ENCODE measurements at places on chromosomes 5 and 9.
A peak's percentile ranks its signal among the peaks of the same experiment; 100 is the strongest.

GRCh38 chr5:149782895-149783586 lies 52.9 kb downstream of the PPARGC1B start:
- no peak for DNase-seq

DNA sequence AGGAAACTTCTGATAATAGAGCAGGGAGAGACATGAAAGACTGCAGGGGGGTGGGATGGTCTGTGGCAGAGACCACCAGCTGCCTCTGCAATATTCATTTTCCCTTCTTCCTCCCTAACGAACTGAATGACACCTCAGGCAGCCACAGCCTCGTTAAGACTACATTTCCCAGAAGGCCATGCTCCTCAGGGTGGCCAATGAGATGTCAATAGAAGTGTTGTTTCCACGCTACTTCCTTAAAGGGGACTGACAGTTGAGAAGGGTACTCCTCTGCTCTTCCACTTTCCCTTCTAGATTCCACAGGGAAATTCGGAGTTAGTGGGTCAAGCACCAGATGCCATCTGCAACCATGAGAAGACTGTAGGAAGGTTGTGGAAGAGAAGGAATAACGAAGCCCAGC lies 52.0 kb upstream of the DAPK1 start:
- peak; percentile 17 for DNase-seq

- DNase-seq, result no peak
These were observed 163.6 kb upstream of the CDH6 start for GRCh38 chr5:31029925-31030324.

DNA sequence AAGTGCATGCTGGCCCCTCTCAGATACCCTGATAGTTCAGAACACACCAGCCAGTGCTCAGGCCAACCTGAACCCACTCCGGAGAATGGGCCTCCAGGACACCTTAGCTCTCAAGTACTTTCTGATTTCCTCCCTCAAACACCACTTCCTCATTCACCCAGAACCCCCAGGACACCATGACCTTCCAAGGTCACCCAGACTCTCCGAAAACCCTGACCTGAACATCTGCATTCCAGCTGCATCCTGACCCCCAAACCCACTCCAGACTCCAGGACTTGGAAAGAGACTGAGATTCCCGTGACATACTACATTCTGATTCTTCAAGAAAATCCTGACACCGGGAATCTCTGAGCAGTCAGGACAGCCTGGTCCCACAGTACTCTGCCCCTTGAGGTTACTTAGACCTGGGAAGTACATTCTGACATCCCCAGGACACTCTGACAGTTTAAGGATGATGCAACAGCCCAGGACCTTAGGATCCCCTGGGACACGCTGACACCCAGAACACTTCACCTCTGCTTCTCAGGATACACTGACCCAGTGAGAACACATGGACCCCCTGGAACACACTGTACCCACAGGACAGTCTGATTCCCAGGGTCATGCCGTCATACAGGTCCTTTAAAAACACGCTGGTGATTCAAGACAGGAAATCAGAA lies 747 bp upstream of the PROP1 start:
- DNase-seq, result no peak

DNA sequence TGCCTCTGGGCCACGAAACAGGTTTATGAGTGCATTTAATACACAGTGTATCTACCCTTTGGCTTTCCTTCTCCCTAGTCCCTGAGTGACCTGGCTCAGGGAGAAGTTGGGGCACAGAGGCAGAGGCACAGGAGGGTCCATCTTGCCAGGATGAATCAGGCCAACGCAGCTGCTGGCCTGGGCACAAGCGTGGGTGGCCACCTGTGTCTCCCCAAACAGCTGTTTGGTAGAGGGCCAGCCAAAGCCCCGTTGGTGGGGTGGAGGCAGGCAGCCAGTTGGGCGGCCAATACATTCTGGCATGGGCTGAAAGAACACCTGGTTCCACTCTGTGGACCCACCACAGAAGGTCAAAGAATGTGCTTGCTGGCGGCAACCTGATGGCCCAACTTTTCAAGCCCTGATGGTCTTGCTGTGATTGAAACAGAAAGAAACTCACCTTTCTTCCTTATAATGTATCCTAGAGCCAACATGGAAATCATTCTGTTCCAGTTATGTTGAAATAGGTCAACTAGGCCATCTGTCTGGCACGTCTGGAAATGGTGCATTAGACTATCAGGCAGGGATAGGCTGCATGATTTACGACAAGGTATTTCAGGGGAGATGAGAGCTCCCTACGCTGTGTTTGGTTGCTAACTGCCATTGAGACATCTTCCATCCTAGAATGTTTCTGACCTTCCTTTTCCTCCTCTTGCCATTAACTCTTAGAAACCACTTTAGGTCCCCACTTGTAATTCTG lies 337.4 kb downstream of the ADAMTS6 start:
- no peak for DNase-seq

GRCh38 chr5:68382640-68383039 lies 167.1 kb downstream of the PIK3R1 start:
- DNase-seq, result no peak

- no peak for DNase-seq
These were observed 8.4 kb downstream of the LMX1B start for GRCh38 chr9:126621919-126622735.

- no peak for DNase-seq
These were observed 148.7 kb upstream of the COL5A1 start for GRCh38 chr9:134492721-134493460.

- no peak for DNase-seq
These were observed 50.8 kb downstream of the GPR21 start for GRCh38 chr9:123084256-123084655.

DNA sequence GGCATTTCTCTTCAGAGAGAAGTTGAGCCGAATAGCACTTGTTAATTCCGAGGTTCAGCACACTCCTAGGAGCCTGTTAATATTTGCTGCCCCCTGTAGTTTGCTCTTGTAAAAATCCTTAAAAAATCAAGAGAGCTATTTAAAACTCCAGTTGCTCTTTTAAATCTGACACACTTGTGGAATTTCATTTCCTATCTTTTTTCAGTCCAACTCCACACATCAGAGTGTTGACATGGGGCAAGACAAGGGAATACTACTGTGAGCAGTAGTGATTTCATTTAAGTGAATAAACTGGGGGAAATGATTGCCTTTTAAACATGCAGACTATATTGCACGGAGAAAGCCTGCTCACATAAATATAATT lies 1096.3 kb upstream of the DMAC1 start:
- DNase-seq, result no peak

GRCh38 chr5:138305797-138306196 lies 25.8 kb downstream of the CDC25C start:
- no peak for DNase-seq

DNA sequence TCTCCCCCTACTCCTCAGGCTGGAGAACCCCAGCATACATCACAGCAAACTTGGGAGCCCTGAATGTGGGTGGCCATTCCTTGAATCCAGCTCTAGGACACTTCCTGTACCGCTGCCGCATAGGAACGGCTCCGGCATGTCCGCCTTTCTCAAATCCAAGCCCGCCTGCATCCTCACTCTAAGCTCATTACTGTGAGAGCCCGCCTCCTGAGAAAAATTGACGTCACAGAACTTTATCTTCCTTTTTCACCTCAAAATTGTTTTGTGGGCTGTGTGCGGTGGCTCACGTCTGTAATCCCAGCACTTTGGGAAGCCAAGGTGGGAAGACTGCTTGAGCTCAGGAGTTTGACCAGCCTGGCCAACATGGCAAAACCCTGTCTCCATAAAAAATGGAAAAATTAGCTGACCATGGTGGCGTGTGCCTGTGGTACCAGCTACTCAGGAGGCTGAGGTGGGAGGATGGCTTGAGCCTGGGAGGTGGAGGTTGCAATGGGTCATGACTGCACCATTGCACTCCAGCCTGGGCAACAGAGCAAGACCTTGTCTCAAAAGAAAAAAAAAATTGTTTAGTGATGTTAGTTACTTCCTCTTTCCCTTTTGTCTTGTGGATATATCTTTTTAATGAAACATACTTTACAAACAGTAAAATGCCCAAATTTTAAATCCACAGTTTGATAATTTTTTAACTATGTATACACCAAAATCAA lies 22.8 kb downstream of the RNF44 start:
- DNase-seq, result no peak

GRCh38 chr5:6713274-6714225 lies at the start of gene TENT4A:
TSS of gene TENT4A (plus strand) at chr5:6713432. CDS start at chr5:6713984, 552 bp downstream.
- DNase-seq, result peak; percentile 29

DNA sequence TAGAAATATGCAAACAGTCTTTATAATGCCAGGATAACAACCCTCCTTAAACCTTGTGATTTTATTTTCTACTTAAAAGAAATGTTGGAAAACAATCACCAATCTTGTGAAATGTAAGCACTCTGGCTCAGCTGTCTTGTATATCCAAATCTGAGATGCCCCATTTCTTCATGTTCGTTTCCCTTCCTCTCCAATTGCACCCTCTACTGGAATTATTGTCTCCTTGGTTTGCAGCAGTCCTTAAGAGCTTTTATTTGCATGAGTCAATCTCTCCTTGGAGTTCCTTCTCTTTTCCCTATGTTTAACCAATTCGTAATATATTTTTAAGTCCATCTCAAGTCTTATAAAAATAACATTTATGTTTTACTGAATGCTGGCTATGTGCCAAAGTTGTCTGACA lies 362.0 kb upstream of the CDH10 start:
- DNase-seq, result no peak

DNA sequence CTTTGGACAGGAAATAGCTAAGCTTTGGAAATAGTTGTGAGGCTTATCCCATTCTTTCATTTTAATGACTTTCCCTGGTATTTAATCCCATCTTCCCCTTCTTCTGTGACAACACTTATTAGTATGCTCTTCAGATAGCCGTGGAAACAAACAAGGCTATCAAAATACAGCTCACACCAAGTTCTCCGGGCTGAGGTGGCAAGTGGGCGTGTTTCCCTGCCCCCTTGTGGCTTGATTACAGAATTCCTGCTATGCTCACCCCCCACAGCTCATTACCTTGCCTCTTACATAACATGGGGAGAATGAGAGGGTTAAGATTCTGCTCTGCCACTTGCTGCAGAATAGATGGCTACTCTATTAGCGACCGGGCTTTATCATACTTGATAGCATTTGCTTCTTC lies 437.1 kb upstream of the TLE4 start:
- DNase-seq, result no peak

DNA sequence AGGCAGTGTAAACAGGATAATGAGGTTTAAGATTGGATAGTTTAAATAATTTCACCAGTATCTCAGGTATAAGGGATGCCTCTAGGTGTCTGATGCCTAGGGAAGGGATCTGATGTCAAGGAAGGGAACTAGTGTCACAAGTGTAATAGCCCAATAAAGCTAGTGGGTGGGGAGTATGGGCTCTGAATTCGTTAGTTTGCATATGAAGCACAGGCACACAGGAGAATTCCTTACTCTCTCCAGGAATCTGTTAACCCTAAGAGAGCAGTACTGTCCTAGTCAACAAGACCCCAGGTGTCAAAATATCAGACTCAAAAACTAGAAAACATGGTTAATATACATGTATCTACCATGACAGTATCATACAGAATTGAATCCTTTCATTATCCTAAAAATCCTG lies 352.5 kb upstream of the CYLC2 start:
- DNase-seq, result no peak

- no peak for DNase-seq
These were observed 483.1 kb downstream of the BNC2 start for GRCh38 chr9:16387382-16387781.

GRCh38 chr5:128304088-128304487 lies 220.5 kb downstream of the SLC12A2 start:
- DNase-seq, result no peak

- no peak for DNase-seq
These were observed 39.2 kb downstream of the OLFM1 start for GRCh38 chr9:135126451-135127187.

- DNase-seq, result no peak
These were observed 338.6 kb upstream of the TNC start for GRCh38 chr9:115456515-115456914.

DNA sequence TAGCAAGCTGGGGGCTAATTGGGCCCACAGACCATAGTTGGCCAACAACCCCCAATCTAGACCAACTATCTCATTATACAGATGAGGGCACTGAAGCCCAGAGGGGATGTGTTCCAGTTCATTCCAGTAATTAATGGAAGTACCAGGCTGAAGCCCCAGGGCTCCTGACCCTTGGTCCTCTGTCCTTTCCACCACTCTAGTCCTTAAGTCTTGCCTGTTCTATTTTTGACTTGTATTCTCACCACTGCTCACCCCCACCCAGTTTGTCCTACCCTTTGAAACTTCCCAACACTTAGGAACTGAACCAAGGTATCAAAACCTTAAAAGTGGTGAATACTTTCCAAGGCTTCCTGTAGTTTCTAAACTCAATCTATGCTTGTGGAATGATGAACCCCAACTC lies 407.4 kb downstream of the ENC1 start:
- no peak for DNase-seq

DNA sequence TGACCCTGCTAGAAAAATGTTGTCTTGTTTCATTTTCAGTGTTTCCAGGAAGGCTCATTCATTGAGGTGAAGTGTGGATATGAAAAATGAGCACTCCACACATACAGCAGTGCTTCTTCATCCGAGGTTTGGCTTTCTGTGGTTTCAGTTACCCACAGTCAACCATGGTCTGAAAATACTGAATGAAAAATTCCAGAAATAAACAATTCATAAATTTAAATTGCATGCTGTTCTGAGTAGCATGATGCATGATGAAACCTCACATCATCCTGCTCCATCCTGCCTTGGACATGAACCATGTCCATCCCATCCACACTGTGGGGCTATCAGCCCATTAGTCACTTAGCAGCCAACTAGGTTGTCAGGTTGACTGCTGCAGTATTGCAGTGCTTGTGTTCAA lies 10.4 kb upstream of the SLC45A2 start:
- no peak for DNase-seq

- DNase-seq, result no peak
These were observed 5.1 kb downstream of the SECISBP2 start for GRCh38 chr9:89323390-89323789.

DNA sequence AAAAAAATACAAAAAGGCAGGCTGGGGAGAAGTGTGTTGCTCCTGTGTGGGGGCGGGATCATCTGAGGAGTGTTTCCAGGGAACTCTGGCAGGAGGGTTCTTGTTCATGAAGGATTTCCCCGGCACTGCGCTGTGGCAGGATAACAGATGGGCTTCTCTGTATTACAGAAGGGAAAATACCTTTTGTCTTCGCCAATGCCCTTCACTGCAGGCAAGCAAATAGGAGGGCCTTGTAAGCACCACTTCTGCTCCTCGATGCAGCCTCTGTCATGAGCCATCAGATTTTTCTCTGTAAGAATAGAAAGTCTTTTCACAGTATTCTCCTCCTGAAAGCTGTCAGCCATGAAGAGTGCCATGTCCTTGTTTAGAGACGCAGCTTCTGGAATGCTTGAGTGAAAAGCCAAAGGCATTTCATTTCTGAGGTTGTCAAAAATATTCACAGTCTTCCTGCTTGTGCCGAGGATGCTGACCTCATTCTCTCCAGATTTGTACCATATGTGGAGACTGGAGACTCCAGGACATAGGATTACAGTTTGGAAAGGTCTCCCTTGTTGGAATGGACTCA lies 294.0 kb downstream of the YTHDC2 start:
- no peak for DNase-seq

- no peak for DNase-seq
These were observed 80.6 kb downstream of the FBXO4 start for GRCh38 chr5:42005561-42006153.

All from stimulated activated CD4-positive, alpha-beta T cell treated with anti-CD3 and anti-CD28 coated beads, Interleukin-2, amount 100 ng/mL, for 24 hours (primary cell).